Fibroblast of the aortic adventitia (primary cell): ENCODE measurements at places on chromosomes 6 and 20.
A peak's percentile ranks its signal among the peaks of the same experiment; 100 is the strongest.

DNA sequence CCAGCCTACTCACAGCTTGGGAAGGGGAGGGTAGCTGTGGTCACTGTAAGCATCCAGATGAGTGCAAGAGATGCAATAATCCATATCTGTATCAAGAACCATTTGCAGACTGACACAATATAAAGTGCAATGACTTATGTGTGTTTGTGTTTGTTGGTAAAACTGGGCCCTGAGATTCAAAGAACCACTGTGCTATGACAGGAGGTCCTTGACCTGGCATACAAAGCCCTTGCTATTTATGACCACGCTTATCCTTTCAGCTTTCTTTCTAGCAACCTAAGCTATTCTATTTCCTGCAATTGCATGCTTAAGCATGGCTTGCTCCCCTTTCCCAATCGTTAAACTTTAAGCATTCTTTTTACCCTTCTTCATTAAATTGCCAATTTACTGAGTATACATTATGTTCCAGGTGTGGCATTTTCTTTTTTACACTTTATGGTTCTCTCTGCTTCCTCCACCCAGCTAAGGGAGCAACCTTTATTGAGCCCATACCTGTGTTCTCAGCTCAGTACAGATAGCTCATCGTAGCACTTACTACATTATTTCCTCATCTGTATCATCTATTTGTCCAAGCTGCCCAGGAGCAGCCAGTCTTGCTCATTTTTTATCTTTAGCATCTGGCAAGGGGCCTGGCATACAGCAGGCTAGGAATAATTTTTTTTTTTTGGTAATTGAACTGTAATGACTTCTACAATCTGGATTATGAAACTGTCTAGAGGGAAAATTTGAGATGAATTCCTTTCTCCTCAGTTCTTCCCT lies 3.5 kb downstream of the MCUR1 start:
- DNase-seq: peak; percentile 59

GRCh38 chr20:61343934-61344333 lies 91.9 kb downstream of the CDH4 start:
- no peak for DNase-seq

- DNase-seq: no peak
These were observed 33.3 kb downstream of the ATXN1 start for GRCh38 chr6:16727996-16728395.

DNA sequence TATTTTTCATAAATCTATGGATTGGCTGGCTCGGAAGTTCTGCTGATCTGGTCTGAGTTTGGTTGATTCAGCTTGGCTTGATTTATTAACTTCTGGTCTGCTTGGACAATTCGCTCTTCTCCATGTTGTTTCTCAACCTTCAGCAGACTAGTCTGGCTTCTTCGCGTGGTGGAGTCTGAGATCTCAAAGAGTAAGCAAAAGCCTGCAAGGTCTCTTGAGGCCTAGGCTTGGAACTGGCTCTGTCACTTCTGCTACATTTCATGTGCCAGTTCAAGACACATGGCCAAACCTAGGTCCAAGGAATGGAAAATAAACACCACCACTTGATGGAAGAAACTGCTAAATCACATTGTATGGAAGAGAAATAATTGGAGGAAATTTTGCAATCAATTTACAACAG lies 115.1 kb upstream of the JAG1 start:
- DNase-seq: no peak

DNA sequence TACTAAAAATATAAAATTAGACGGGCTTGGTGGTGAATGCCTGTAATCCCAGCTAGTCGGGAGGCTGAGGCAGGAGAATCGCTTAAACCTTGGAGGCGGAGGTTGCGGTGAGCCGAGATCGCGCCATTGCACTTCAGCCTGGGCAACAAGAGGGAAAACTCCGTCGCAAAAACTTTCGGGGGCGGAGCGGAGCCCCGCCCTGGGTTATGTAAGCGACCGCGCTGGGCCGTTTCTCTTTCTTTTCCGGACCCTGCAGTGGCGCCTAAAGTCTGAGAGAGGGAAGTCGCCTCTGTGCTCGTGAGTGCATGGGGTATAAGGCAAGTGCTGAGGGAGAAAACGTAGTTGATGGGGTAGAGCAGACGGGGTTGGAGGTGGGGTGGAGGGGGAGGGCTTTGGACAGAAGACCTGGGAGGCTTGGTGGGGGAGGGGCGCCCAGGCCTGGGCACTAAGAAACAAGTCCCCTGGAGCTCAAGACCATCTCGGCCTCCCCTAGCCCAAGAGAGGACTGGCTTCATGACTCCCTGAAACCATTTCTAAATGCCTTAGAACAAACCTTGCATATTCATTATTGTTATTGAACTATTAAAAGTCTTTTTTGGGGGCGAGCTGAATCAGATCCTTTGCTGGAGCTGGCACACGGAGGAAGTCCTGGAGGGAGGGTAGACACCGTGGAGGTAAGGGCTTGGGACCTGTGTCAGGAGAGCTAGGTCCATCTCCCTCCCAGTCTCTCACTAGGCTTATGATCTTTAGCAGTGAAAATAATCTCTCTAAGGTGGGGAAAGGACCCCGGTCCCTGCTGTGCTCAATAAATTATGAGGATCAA lies 2.7 kb upstream of the MICA start:
- peak; percentile 71 for DNase-seq

GRCh38 chr6:147479857-147480256 lies 28.6 kb upstream of the SAMD5 start:
- no peak for DNase-seq

GRCh38 chr6:167735951-167736288 lies 90.8 kb upstream of the AFDN start:
- no peak for DNase-seq

DNA sequence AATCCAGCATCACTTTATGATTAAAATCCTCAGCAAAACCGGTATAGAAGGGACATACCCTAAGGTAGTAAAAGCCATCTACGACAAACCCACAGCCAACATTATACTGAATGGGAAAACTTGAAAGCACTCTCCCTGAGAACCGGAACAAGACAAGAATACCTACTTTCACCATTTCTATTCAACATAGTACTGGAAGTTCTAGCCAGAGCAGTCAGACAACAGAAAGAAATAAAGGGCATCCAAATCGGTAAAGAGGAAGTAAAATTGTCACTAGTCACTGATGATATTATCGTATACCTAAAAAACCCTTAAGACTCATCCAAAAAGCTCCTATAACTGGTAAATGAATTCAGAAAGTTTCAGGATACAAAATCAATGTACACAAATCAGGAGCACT lies 33.3 kb downstream of the BLOC1S5 start:
- DNase-seq: no peak

GRCh38 chr6:38088010-38088409 lies 268.5 kb downstream of the ZFAND3 start:
- DNase-seq: no peak

- no peak for DNase-seq
These were observed 246.1 kb downstream of the TFAP2C start for GRCh38 chr20:56875052-56875659.

DNA sequence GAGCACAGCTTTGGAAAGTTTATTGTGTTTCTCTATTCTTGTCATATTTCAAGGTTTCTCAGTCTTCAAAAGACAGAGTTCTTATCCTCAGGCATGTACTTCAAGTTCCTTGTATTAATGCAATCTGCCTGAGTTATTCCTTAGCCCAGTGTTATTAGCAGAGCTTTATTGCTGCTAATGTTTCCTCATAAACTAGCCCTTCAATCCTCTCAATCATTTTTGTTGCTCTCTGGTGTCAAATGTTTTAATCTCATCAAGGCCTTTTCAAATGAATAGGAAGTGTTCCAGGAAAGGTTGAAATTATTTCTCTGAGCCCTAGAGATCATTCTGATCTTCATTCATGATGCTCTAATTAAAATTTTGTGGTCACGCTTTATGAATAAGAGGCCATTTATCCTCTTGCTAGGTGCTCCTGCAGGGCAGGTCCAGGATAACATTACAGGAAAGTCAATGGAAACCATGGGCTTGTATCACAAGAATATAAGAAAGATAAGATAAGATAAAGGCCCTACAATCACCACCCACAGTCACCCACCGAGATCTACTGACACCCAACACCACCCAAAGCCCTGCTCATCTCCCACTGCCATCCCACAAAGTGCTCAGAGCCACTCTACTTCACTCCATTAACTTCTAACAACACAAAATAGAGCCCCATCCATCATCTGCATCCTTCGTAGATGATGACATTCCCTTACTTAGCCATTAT lies 125.9 kb downstream of the COL9A1 start:
- DNase-seq: no peak

DNA sequence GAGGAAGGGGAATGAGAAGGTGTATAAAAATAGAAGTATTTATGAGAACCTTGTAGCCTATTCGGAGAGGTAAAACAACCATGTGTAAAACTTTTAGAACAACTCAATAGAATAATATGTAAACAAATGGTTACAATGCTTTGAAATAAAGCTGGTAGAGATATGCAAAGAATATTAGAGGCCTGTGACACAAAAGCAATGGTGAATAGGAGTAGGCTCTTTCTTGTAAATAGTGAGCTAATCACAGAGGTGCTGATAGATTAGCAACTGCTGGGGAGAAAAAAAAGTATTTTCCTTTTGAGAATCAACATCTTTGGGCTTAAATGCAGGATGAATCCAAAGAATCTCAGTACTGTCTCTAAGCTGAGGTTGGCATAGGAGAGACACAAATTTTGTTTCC lies 7.0 kb downstream of the TMEM200A start:
- no peak for DNase-seq

DNA sequence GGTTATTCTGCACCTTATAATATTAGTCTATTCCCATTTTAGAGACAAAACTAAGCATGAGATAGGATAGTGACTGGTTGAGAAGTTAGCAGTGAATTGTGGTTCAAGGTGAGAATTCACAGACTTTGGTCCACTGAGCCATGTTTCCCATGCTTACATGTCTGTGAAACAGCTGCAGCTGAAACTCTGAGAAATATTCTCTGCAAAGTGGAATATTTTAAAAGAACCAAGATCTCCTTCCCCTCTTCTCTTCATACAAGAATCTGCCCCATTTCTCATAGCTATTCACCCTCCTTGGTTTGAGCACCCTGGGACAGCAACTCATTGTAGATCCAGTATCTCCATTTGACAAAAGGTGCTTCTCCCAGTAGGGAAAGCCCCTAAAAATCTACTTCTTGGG lies 70.2 kb upstream of the TMEM170B start:
- DNase-seq: no peak

DNA sequence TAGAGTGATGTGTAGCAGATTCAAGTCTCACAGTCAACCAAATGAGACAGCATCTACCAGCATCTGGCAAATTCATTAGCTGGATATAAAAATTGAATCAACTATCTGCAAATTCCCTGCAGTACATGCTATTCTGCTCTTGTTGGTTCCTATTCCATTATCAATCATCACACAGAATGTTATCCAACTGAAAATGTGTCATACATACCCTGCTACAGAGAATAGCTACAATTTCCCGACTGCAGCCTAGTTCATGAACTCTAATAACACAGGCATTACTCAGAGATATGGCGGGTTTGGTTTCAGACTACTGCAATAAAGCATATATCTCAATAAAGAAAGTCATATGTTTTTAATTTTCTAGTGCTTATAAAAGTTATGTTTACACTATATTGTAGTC lies 78.4 kb downstream of the AHI1 start:
- DNase-seq: peak; percentile 90

- DNase-seq: peak; percentile 43
These were observed 161.1 kb downstream of the FARS2 start for GRCh38 chr6:5422321-5422915.

DNA sequence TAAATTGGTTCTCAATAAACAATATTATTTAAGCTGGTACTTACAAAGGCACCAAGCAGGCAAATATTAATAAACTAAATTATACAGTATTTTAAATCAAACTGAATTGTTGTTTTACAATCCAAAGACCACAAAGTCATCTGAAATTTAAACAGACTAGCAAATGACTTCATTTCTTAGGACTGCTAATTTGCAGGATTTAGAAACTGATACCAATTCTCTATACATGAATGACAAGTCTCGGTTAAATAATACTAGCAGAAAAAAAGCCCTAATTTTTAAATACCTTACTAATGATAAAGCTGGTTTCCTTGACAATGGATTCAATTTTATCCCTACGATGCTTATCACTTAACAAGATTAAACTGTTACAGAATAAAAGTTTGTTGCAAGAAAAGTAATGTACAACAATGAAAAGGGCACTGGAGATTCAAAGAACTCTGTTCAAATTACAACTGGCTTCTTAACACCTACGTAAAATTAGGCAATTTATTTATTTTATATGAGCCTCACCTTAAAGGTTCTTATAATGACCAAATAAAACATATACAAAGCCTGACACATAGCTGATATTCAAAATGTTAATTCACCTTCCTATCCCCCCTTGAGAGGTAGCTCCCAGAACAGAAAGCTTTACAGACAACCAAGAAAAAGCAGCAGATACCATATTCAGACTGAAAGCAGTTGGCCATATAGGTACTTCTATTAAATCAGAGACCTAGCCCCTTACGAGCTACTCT lies 33.1 kb downstream of the HBS1L start:
- no peak for DNase-seq

DNA sequence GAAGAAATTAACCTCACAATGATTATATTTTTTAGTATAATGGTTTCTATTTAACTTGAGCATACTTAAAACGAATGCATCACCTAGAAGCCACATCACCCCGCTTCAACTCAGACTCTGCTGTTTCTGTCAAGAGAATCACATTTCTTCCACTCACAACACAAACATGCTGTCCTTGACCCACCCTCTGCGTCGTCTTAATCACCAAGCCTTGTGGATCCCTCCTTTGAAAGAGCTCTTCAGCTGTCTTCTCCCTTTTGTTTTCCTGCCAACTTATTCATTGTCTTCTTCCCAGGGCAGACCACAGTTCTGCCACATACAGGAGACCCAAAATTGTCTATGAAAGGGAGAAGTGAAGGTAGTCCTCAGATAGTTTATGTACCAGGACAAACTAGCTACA lies 595.6 kb upstream of the AGPAT4 start:
- DNase-seq: no peak

DNA sequence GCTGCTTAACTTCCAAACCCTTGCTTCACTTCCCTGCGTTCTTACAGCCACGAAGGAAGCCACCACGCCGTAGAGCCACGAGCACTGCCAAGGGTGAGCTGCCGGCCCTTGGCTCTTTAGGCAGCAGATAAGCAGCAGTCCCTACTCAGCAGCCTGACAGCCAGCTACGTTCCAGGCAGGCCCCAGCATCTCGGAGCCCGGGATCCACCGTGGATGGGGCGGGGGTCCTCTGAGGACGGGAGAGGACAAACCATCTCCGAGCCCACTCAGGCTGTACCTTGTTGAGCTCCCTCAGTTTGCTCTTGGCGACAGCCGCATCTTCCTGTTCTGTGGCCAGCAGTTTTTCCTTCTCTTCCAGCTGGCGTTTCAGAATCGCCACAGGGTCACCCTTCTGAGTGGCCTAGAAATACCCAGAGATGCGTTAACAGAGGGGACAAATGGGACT lies 40.5 kb downstream of the RRBP1 start:
- no peak for DNase-seq

DNA sequence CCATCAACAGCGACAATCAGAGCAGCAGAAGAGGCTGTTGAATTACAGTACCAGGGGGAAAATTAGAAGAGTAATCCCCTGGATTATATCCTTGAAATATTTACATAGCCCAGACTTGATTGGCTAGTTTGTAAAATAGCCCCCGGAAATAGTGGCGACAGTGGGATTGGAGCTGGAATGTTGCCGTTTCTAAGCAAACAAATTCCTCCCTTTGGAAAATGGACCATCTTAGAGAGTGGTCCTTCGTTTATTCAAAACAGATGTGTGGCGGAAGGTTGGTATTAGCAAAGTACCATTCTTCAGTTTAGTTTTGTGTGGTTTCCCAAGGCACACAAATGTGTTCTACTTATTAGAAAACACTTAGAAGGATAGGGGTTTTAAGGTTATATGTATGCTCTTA lies 4.5 kb upstream of the EPB41L2 start:
- DNase-seq: no peak

GRCh38 chr20:17827759-17828559 lies 128.2 kb downstream of the BANF2 start:
- DNase-seq: no peak
